T1000 (cell line): ENCODE measurements at places on chromosomes 12 and 14.

GRCh38 chr12:39077226-39077625 lies 171.8 kb upstream of the CPNE8 start:
- DNase-seq: no peak

- DNase-seq: peak; percentile 76
Observed at GRCh38 chr12:6532927-6533652, 1.2 kb upstream of the GAPDH start.

GRCh38 chr14:78598046-78598920 lies 428.1 kb downstream of the NRXN3 start:
- peak; percentile 19 for DNase-seq

GRCh38 chr12:6233121-6233971 lies 33.1 kb downstream of the CD9 start:
- no peak for DNase-seq

GRCh38 chr12:65988596-65988995 lies 142.0 kb downstream of the LLPH start:
- no peak for DNase-seq

- no peak for DNase-seq
Observed at GRCh38 chr12:50185301-50185895, 18.2 kb upstream of the CERS5 start.

DNA sequence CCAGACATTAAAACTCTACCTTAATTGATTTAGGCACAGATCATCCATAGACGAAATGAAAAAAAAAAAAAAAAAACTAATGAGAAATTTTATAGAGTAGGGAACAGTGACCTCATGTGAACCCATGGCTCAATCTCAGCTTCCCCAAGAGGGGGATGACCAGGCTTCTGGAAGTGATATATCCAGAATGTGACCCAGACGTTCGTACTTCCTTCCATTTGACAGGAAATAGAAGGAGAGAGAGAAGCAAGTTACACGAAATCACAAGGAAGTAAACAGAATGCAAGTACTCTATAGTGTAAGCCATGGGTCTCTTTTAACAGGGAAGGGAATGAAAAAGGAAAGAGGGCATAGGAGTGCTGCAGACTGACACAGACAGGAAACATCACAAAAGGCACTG lies 10.1 kb downstream of the FOXN3 start:
- DNase-seq: no peak

GRCh38 chr12:122117979-122118378 lies 39.4 kb downstream of the MLXIP start:
- DNase-seq: no peak

- no peak for DNase-seq
Observed at GRCh38 chr14:36522347-36522971, 2.4 kb upstream of the NKX2-1 start.

GRCh38 chr14:92391726-92392125 lies 68.8 kb downstream of the SLC24A4 start:
- no peak for DNase-seq

GRCh38 chr14:35050652-35051051 lies 4.6 kb downstream of the FAM177A1 start:
- DNase-seq: no peak

- no peak for DNase-seq
Observed at GRCh38 chr14:57291692-57292647, 23.2 kb downstream of the AP5M1 start.

DNA sequence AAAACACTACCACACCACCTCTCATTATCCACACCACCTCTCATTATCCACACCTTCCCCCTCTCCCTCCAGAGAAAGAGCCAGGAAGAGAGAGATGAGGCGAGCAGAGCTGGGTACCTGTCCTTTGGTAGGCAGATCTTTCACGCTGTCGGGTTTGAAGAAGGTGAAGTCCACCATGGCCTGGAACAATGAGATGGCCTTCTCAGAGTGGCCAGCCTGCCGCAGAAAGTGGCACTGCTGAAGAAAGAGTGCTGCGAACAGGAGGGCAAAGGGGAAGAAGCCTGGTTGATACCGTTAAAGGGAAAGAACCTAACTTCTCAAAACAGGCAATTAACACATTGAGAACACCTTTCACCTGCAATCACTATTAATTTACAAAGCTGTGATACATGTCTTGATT lies 30.6 kb downstream of the NRDE2 start:
- DNase-seq: no peak

DNA sequence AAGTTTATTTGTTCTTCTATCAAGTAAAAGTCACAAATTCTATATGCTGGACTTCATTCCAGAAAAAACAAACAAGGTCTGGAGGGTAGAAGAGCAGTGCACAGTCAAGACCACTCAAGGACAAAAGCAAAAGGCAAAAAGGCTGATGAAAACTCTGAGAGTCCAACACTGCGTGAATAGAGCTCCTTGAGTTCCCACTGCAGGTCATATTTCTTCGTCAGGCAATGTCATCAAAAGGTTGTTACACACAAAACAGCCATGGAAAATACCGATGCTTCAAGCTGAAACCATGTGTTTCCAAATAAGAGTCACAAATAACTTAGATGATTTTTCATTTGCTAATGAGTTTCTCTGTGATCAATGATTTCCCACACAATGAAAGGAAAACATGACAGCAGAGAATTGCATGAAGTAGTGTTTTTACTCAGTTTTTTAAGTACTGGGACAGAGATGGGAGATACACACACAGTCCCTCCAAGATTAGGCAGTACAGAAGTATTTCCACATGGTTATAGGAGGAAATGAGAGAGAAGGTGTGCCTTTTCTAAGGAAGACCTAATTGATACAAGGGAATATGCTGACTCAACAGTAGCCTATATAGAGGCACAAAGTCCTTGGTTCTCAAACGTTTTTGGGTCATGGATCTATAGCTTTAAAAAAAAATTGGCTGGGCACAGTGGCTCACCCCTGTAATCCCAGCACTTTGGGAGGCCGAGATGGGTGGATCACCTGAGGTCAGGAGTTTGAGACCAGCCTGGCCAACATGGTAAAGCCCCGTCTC lies 177.7 kb downstream of the MED13L start:
- DNase-seq: no peak

DNA sequence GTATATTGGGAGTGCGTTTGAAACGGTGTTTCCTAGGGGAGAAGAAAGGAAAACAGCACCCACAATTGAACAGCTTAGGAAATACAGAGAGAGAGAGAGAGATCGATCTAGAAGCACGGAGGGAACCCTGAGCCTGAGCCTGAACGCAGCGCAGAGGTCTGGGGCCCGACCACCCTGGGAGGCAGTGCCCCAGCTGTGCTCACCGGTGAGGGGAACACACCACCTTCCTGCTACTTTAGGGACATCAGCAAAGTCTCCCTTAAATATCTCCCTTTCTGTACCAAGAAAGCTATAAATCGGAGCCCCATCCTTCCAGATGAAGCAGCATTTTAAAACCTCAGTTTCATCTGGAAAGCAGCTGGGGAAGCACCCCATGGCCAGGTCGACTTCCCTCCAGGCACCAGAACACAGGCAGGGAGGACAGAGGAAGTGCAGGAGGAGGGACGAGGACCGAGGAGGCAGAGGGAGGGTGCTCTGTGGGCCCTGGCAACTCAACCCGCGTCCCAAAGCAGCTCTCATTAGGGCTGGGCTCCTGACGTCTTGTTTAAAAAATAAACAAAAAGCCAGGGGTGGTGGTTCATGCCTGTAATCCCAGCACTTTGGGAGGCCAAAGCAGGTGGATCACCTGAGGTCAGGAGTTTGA lies 12.2 kb downstream of the RIMBP2 start:
- no peak for DNase-seq

DNA sequence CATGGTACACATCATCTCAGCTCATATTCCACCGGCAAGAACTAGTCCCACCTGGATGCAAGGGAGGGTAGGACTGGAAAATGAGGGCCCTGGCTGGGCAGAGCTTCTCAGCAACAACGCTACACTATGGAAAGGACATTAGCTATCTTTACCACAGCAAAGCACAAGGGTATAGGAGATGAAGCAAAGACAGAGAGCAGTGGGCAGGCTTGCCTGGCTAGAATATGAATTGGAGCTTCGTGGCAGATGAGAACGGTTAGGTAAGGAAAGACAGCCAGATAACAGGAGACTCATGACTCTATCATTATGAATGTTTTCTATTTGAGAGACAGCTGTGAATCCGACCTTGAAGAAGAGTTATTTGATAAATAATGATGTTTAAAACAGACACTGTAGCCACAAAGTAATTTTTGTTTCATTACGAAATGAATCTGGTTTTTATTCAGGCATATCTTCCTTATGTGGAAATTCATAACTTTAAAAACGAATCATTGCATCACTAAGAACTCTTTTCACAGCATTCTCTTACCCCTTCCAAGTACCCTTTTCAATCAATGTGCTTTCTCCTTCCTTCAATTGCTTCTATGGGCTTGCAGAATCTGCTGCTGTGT lies 59.1 kb upstream of the PCED1B start:
- peak; percentile 35 for DNase-seq

- no peak for DNase-seq
Observed at GRCh38 chr12:87801860-87802720, 227.1 kb downstream of the C12orf50 start.

DNA sequence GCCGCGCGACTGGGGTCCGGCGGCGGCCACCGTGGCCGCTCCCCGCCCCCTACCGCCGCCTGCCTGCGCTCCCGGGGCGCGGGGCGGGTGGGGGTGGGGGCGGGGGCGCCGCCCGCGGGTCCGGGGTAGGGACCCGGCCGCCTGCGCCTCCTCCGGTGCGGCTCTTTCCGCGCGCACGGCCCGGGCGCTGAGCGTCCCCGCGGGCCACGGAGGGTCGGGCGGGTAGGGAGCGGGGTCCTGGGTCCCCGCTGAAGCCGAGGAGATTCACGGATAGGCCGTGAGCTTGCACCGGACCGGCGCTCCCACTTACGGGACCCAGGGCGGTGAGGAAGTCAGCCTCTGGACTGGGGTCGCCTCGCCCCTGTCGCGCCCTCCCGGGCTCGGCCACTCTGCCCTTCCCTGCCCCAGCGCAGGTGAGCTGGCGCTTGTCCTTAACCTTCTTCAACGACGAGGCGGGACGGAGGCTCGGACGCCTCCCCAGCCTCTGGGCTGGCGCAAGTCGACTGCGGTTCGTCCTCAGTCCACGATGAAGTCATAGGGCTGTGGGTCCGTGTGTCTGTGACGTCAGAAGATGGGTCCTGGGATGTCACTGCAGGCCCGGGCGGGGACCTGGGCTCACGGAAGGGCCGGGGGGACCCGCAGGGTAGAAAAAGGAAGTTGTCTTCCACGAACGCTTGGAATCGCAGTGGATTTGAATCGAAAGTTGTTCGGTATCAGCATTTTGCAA lies 514 bp downstream of the FBXO34 start:
- peak; percentile 60 for DNase-seq

GRCh38 chr12:124392667-124393413 lies 97.9 kb downstream of the RFLNA start:
- DNase-seq: peak; percentile 48

DNA sequence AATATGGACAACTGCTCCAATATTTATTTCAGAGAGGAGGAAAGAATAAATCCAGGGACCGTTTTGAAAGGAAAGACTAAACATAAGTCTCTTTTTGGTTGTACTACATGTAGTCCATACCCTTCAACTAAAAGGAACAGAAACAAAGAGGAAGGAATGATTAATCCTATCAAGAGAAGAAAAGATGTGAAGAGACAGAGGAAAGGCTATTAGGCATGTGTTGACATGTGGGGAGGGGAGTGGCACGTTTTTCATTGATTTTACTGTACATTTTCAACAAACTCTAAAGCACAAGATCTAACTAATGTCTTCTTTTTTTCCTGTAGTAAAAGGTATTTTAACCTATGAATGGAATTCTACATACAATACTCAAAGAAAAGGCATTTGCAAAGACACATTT lies 85.6 kb downstream of the NAV3 start:
- DNase-seq: no peak

DNA sequence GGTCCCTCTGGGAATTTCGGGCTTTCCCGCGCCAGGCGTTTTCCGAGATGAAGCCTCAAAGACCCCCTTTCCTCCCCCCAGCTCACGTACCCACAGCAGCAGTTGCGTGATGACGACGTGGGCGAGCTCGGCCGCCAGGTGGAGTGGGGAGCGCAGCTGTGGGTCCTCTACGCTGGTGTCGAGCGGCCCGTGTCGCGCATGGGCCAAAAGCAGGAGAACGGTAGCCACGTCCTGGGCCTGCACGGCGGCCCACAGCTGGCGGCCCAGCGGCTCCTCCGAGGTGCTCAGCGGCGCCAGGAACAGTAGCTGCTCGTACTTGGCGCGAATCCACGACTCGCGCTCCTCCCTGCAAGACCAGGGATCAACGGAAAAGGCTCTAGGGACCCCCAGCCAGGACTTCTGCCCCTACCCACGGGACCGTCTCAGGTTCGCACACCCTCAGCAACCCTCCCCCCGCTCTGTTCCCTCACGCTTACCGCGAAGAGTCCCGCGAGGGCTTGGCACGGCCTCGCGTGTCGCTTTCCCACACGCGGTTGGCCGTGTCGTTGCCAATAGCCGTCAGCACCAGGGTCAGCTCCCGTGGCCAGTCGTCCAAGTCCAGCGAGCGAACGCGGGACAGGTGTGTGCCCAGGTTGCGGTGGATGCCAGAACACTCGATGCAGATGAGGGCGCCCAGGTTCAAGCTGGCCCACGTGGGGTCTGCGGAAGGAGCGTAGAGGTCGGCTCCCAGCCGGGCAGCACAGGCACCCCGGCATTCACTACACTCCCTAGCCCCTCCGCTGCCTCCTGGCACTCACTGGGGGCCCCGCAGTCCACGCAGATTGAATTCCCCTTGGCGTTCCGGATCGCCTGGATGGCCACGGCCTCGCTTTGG lies 11.4 kb downstream of the AGAP2 start:
- DNase-seq: no peak

DNA sequence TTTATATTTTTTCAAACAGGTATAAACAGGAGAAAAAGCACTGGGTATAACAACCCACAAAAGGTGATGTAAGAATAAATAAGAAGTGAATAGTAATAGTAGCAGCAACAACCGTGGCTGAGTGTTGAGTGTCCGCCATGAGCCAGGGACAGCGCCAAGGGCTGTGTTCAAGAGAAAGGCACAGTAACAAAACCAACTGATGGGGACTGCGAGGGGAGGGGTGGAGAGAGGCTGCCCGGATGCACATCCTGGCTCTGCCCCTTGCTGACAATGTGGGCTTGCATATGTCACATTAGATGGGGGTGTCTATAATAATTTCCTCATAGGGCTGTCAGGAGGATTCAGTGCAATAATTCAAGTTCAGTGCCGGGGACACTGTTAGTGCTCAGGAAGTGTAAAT lies 912.4 kb downstream of the VRK1 start:
- DNase-seq: no peak

DNA sequence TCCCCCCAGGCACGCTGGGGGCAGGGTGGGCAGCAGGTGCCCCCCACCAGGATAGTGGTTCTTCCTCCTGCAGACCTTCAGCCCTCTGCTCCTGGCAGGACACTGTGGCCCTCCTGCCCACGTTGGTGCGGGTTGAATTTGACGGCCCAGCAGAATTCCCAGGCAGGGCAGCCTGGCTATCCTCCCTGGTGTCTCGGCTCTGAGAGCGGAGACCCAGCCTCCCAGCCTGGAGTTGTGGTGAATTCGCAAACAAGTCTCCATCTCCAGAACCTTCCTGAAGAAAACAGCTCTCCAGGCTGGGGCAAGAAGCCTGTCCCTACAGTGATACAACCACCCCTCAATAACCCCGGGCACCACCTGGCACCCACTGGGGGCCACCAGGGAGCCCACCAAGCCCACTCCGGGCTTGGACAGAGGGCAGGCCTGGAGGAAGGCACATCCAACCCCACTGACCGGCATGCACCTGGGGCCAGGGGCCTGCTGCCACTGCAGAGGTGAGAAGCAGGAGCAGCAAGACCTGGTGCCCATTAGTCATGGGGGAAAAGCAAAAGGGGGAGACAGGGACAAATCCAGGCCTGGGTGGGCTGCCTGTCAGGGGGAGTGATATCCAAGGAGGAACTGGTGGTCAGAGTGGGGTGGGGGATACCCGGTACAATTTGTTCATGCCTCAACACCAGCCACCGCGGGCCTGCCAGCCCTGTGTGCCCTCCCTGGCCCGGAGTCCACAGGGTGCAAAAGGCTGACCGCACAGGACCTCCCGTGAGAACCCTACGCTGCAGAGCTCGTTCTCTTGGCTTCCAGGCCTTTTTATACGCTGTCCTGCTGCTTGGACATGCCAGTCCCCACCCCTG lies 3.6 kb downstream of the ANKRD9 start:
- no peak for DNase-seq
